Gastrocnemius medialis (tissue), 4 donors: ENCODE measurements at places on chromosomes 3 and 15.

DNA sequence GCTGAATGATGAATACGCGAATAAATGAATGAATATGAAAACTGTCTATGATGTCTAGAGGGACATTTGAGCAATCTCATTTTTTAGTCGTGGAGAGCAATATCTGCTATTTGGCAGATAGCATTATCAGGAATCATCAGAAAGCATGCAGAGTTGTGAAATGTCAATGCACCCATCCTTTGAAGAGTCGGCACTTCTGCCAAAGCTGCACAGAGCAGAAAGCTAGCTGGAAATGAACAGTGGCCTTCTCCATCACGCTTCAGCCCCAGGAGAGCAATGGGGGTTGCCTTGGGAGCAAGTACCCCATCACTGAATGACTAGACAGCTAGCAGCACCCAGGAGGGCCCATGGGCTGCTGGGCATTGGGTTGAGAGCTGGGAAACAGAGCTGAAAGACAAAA, 69.1 kb upstream of the PROK2 start:
- DNase-seq, result no peak

DNA sequence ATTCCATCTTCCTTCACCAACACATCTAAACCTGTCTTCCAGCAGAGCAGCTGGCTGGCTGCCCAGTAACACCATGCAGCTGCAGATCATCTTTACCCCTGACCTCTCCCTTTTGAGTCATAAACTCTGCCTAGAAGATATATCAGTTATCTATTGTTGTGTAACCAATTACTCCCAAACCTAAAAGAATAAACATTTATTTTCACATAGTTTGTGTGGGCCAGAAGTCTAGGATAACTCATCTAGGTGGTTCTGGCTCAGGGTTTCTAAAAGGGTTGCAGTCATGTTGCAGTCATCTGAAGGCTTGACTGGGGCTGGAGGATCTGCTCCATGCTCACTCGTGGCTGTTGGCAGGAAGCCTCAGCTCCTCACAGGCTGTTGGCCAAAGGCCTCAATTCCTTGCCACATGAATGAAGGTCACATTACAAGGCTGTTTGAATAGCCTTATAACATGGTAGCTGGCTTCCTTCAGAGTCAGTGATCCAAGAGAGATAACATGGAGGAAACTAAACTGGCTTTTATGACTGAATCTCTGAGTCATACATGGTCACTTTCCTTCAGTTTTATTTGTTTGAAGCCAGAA, 92.8 kb downstream of the GOLIM4 start:
- DNase-seq, result no peak

GRCh38 chr3:150419959-150420358, 11.9 kb downstream of the TSC22D2 start:
- no peak for DNase-seq

- no peak for DNase-seq
Measured at GRCh38 chr15:57017024-57017423, 98.6 kb downstream of the TCF12 start.

DNA sequence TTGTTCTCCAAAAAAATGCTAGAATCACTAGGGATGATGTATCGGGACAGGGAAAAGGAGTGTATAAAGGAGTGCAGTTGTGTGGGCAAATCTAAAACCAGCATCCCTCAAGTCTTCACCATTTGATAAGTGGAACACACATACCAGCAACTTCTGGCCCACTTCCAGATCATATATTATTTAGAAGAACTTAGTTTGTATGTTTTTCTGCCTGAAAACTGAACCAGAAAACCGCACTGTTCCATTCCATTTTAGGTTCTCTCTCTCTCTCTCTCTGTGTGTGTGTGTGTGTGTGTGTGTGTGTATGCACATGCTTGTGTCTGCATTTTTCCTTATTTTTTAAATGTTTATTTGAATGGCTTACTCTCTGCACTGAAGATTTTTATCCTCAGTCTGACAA, 93.5 kb downstream of the SERPINI1 start:
- no peak for DNase-seq

GRCh38 chr3:99781761-99782160, 35.9 kb upstream of the CMSS1 start:
- no peak for DNase-seq

- DNase-seq, result no peak
Measured at GRCh38 chr3:139975594-139976365, 40.8 kb downstream of the CLSTN2 start.

DNA sequence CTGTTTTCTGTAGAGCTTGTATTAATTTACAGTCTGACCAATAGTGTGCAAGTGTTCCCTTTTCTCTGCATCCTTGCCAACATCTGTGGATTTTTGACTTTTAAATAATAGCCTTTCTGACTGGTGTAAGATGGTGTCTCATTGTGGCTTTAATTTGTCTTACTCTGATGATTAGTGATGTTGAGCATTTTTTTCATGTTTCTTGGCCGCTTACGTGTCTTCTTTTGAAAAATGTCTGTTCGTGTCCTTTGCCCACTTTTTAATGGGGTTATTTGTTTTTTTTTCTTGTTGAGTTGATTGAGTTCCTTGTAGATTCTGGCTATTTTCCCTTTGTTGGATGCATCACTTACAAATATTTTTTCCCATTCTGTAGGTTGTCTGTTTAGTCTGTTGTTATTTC, 7.6 kb upstream of the ACOX2 start:
- DNase-seq, result no peak

GRCh38 chr3:122977746-122978466, 49.7 kb downstream of the SEMA5B start:
- DNase-seq, result no peak

GRCh38 chr3:110139048-110139447, 801.7 kb upstream of the DPPA4 start:
- DNase-seq, result no peak

- no peak for DNase-seq
Measured at GRCh38 chr3:157618075-157618760, 115.0 kb upstream of the VEPH1 start.

DNA sequence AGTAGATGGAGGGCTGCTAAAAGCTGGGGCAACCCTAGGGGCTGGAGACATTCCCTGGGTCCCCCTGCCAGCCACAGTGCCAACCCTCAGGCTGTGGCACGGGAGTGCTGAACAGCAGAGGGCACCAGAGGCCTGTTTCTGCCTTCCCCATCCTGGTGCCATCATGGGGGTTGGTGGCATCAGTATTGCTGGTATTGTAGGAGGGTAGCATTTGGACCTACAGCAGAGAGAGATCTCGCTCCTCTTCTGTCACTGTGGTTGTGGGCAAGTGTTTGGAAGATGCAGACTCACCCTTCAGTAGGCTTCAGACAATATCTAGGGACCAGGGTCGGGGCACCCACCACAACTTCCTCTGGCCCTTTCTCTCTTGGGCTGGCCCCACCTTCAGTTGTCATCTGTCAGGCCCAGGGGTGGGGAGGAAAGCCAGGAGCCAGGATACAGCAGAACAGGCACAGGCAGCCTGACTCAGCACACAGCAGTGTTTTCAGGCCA, 123.5 kb downstream of the RPLP1 start:
- no peak for DNase-seq

GRCh38 chr3:119304201-119304713, 10.1 kb downstream of the ARHGAP31 start:
- no peak for DNase-seq

DNA sequence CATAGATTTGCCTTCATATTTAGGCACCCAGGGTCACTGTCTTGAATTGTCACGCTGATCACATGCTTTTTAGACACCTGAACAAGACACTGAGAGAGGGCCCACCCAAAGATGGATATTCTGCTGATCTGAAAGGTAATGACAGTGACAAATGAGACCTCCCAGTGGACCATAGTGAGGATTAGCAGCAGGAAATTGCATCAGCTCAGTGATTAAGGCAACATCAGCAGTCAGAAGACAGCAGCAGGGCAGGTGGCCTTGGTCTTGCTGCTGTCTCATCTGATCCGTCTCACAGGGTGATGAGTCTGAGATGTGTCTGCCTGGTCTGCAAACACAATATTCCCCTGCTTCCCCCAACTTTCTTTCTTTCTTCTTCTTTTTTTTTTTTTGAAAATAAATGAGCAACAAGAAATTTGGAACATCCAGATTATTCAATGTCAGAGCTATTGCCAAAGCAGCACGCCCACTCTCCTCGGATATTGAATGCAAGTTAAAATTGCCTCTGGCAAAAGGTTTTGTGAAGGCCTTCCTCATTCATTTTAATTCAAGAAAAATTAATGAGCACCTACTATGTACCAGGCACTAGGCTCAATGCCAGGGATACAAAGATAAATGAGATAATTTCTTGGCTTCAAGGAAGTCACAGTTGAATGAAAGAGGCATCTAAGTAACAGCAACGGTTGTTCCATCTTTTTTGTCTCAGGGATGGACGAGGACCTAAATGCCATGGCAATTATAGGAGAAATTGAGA, 14.1 kb downstream of the OTOL1 start:
- no peak for DNase-seq

DNA sequence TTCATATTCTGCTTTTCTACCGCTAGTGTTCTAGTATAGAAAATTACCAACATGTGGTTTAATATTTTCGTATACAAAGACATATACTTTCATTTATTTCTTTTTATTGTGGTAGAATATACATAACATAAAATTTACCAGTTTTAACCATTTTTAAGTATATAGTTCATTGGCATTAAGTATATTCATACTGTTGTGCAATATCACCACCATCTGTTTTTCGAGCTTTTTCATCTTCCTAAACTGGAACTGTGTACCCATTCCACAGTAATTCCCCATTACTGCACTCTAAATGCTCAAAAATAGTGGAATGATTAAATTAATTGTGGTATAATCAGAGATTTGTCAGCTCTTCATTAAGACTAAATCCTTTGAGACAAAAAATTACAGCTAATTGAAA, 62.9 kb downstream of the ECT2 start:
- no peak for DNase-seq

DNA sequence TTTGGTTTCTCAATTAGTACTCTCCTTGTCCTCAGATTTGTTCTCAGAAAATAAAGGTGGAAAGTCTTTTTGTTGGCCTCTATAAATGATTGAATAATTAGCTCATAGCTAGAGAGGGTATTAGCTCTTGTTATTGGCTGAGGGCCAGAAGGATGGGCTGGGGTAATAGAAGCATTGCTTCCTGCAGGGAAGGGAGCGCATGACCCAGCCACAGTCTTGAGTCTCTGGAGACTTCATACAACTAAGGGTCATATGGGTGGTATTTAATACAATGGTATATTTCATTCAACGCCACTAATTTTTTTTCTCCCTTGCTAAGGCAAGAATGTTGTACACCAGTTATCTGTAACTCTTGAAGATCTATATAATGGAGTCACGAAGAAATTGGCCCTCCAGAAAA, 8.4 kb downstream of the DNAJA4 start:
- DNase-seq, result no peak

- DNase-seq, result no peak
Measured at GRCh38 chr15:25329696-25330095, 109.1 kb downstream of the UBE3A start.

GRCh38 chr3:4589475-4590097, 96.4 kb downstream of the ITPR1 start:
- no peak for DNase-seq

DNA sequence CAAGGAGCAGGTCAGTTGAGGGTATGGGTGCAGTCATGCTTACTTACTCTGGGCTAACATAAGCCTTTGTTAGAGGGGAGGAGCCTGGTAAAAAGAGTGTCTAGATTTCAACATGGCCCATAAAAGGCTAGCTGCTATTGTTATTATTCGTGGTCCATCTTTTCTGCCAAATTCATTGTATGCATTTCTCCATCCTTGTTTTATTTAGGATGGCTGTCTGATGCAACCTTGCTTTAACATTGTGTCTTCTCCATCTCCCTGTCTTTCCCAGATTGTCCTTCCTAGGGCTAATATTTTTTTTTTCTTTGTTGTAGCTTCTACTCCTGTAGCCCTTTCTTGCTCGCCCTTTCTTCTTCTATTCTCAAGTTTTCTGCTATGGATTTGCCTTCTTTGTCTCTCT, 12.6 kb downstream of the RBMS3 start:
- DNase-seq, result no peak

- no peak for DNase-seq
Measured at GRCh38 chr3:71579935-71580406, 3.6 kb downstream of the FOXP1 start.

- no peak for DNase-seq
Measured at GRCh38 chr3:105752791-105753415, 115.9 kb downstream of the CBLB start.

GRCh38 chr3:32575451-32576113, 4.9 kb upstream of the DYNC1LI1 start:
- DNase-seq, result no peak

DNA sequence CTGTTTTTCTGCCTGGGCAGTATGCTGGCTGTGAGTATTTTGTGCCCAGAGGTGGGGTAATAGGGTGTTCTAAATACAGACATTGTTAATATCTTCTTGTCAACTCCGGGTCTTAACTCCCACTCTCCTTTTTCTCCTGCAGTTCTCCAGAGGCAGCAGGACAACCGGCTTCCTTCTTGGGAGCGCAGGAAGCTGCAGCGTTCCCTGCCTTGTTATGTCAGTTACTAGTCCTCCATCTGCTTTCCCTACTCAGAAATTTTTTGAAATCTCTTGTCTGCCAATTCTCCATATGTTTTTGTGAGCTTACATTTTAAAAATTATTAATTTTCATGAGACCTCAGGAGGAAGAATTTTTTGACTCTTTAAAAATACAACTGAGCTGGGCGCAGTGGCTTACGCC, 67.2 kb downstream of the NEO1 start:
- no peak for DNase-seq

DNA sequence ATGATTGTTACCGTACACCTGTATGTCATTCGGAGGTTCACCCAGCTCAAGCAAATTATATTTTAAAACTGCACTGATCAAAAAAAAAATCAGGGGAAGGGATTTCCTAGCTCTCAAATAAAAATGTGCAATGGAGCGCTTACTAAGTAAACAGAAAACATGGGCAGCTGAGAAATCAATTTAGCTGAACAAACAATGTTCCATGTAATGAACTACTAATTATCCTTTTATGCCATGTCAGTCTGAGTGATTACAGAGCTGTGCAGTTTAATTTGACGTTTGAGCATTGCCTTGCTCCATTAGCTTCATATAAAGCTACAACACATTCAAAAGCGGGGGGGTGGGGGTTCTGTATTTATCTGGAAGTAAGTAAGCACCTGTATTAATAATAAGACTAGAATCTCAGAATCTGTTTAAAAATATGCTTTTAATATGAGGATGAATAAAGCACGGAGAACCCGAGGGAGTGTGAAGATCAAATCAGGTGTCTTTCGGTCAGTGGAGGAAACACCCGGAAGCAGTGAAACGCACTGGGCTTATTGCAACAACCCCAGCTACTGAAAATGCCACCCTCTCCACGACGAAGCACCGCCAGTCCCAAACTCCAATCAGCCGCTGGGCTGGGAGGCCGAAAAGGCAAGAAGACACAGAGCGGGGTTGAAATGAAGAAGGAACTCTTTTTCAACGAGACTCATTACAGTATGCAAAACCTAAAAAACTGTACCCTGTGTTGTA, 196.5 kb upstream of the ATP11B start:
- DNase-seq, result no peak
